ENCODE measurements at places on chromosomes 5 and 9.

GRCh38 chr9:73880101-73880500 is 617.0 kb upstream of the RORB start:
- DNase-seq, result no peak

DNA sequence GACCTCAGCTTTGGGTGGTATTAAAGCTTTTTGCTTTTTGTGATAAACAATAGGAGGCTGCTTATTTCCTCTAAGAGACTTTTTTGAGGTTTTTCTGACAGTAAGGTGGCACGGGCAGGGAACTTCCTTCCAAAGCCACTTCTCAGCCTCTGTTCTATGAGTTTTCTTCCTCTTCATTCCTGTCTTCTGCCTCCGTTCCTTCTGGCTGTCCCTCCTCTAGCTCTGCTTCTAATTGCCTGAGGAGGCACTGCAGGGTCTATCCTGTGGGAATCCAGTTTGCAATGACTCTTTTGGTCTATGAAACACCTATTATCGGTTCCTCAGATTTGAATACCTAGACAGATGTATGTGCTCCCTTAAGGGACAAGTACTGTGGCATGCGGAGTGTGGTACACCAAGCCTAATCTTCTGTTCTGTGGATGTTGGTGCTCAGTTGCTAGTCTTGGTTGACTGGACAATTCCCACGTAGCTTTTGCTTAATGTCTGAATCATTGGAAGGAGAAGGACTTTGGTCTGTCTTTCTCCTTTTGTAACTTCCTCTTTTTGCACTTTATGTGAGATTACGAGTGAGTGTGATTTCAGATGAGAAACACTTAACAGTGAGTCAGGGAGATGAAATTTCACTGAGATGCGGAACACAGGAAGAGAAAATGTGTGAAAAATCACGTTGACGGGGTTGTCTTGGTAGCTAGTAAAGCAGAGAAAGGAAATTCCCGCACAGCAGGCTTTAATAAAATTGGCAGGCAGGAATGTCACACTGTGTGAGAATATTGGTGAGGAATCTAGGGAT is 305.2 kb downstream of the EFNA5 start:
- no peak for DNase-seq

GRCh38 chr5:18968966-18969365 is 1019.0 kb downstream of the CDH18 start:
- no peak for DNase-seq

DNA sequence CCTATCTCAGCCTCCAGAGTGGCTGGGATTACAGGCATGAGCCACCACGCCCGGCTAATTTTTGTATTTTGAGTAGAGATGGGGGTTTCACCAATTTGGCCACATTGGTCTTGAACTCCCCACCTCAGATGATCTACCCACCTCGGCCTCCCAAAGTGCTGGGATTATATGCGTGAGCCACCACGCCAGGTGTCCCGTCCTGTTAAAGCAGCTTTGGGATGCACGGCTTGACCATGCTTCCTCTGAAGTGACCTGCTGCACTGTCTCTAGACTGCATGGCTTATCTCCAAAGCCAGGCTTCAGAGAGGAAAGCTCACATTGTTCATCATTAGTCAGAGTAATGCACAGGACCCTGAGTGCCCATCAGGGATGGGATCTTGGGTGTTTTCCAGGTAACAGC is 45.4 kb downstream of the SEMA4D start:
- DNase-seq, result no peak

DNA sequence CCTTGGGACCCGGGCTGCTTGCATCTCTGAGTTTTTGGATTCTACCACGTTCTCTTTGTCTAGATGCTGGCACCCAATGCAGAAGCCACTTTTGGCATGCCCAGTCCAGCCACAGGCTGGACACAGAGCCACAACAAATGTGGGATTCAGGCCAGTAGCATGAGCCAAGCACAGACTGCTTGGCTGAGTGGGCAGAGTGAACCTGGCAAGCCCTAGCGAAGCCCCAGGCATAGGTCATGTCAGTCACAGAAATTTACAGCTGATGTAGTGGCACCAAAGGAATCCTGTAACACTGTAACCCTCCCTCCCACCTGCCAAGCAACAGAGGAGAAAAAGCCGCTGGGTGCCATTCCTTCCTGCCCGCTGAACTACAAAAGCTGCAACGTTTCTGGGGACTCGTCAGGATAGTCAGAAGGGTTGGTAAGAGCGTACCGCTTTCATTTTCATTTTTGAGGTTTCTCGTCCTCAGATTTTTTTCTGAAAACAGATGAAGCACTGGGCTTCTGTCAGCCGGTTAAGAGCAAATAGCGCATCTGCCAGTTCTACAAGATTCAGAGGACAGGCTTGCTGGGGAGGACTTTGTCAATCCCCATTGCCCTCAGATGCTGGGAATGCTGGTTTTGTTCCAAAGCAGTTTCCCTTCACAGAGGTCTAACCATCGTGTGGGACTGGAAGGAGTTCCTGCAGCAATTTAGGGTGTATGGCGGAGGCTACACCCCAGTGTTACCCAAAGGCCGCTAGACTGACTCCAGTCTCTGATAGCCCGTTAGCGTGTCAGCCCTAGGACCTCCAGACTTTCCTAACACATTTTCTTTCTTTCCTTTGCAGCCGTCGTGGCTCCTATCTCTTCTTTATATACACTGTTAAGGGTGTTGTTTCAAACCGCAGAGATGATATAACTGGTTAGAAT is 399.0 kb downstream of the HTR1A start:
- no peak for DNase-seq

DNA sequence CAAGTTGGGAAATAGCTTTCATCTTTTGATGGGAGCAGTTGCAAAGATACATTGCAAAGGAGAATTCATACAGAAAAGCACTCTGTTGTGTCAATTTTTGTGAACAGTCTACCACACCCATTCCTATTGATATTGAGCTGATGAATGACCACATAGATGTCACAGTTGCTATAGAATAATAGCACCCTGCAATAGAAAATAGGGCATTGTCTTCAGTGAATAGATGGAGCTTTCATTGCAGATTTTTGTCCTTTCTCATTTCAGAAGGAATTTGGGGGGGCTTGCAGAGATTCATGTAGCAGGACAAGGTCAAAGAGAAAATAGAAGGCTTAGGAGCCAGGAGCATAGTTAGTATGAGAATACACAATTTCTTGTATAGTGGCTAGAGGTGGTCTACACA is 237.9 kb downstream of the TMEM38B start:
- no peak for DNase-seq

DNA sequence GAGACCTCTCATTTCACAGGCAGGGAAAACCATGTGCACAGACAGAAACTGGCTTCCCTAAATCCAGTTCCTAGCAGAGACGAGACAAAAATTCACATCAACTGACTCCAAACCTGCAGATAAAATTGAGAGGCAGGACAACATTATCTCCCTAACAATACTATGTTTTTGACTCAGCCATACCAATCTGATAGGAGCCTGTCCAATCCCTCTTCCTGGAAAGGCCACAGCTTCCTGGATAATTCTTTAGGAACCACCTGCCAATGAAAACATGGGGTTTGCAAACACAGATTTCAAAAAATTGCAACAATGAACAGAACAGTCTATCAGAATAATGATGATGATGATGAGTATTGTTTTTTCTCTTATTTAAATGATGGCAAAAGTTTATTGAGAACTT is 22.4 kb downstream of the SH3TC2 start:
- DNase-seq, result no peak

DNA sequence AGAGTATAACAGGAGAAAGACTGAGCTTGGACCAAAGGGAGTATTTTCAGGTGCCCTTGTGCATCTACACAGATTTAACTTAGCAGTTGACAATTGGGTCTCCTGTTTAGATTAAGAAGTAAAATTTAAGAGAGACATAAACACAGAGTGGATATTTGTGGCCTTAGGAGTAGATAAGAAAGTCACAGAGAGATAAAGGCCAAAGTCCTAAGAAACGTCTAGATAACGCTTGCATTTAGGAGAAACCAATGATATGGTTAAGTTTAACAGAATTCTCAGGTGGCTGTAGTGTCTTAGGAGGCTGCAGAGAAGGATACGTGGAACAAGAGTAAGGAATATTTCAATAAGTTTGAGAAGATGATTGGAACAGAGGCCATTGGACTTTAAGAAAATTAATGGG is 155.0 kb upstream of the DAB2 start:
- no peak for DNase-seq

GRCh38 chr9:106864373-106865143 is 1.6 kb downstream of the ZNF462 start:
- no peak for DNase-seq

DNA sequence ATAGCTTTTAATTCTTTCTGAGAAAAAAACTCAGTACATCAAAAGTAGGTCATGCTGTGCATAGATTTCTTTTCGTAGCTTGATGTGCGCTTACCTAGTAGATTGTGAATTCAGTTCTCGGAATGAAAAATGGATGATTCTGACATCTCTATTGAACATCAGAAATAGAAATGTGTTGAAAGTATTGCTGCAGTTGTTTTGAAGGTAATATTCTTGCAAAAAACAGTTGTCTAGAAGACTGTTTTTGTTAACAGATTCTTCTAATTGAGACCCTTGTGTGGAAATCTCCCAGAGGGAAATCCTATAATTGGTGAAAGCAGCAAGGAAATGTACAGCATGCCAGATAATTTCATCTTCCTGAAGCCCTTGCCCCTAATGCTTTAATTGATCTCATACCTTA is 54.5 kb downstream of the MACIR start:
- no peak for DNase-seq

GRCh38 chr5:170697031-170697430 is 86.5 kb upstream of the GABRP start:
- no peak for DNase-seq

GRCh38 chr9:74777136-74777879 is 110.4 kb downstream of the TRPM6 start:
- peak; percentile 58 for DNase-seq

- no peak for DNase-seq
Observed at GRCh38 chr5:126794157-126794828, 17.4 kb downstream of the LMNB1 start.

GRCh38 chr9:134175808-134176598 is 11.6 kb upstream of the RNU6ATAC start:
- no peak for DNase-seq

- DNase-seq, result no peak
Observed at GRCh38 chr5:14331386-14331781, 188.2 kb downstream of the TRIO start.

GRCh38 chr5:1479581-1480188 is 34.4 kb upstream of the SLC6A3 start:
- no peak for DNase-seq

GRCh38 chr9:124869986-124870560 is 8.1 kb downstream of the ARPC5L start:
- DNase-seq, result peak; percentile 55

DNA sequence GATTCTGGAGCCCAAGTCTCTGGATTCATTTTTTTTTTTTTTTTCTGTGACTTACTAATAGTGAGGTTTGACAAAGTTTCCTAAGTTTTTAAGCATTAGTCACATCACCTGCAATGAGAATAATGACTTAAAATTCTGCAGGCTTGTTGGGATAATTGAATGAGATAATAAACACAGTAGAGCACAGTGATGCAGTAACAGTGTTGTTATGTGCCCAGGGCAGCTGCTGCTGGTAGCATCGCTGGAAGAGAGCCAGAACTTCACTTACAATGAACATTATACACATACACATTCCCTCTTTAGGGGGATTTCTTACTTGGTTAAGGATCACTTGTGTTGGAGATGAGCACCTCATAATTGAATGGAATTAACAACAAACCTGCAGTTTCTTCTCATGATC is 78.9 kb downstream of the ALDH7A1 start:
- no peak for DNase-seq

GRCh38 chr9:38029915-38030638 is 39.0 kb downstream of the SHB start:
- DNase-seq, result no peak

DNA sequence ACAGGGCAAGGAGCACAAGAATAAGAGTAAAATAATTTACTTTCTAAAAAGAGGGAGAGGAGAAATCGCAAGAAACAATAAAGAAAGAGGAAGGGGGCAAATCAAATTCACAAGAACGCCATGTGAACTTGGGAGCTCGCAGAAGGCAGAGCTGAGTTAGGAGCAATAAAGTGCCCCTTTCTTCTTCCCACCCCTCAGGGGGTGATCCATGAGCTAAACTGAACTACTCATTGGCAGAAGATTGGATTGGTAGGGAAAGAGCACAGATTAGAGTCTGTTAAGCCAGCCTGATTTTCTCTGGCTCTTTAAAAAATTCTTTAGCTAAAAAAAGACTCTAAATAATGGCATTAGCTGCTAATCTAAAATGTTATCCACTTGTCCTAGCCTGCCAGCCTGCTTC is 307.5 kb downstream of the EBF1 start:
- no peak for DNase-seq

DNA sequence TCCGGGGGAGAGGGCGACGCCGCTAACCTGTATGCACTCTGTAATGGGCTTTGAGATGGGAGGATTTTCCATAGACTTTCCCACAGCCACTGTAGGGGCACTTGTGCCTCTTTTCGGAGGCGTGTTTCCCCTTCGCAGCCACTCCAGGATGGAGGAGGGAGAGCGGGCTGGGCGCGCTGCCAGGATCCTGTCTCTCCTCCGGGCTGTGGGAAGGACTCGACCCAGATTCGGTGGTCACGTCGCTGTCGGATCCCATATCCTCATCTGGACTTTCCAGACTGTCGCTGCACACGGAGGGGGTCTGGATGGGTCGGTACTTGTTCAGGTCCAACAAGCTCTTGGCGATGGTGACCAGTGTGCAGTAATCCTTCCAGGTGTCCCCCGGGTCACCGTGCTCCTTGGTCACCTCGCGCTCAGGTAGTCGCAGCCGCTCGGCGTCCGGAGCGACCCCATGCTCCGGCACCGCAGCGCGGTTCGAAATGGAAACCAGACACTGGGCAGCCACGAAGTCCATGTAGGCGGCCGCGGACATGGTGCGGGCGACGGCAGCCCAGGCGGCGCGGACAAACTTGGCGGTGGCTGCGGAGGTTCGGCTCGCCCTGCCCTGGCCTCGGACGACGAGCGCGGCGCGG is 1.5 kb downstream of the KLF9 start:
- DNase-seq, result peak; percentile 35

GRCh38 chr9:89594811-89595550 is 9.8 kb upstream of the GADD45G start:
- no peak for DNase-seq

GRCh38 chr9:131728546-131728910 is 11.3 kb downstream of the RAPGEF1 start:
- DNase-seq, result no peak

- DNase-seq, result no peak
Observed at GRCh38 chr9:8815931-8816330, 1016.4 kb upstream of the DMAC1 start.

- DNase-seq, result no peak
Observed at GRCh38 chr5:146461319-146461718, 14.2 kb downstream of the TCERG1 start.

GRCh38 chr5:44565902-44566301 is 176.7 kb upstream of the FGF10 start:
- DNase-seq, result no peak

- no peak for DNase-seq
Observed at GRCh38 chr9:110541950-110542349, 37.6 kb downstream of the SVEP1 start.

- DNase-seq, result no peak
Observed at GRCh38 chr5:69206528-69207190, 17.3 kb downstream of the CENPH start.

- DNase-seq, result no peak
Observed at GRCh38 chr9:134942011-134942787, 24.5 kb upstream of the FCN1 start.

All from activated naive CD4-positive, alpha-beta T cell (primary cell).